8988T (cell line): ENCODE measurements at places on chromosomes 7 and 10.

DNA sequence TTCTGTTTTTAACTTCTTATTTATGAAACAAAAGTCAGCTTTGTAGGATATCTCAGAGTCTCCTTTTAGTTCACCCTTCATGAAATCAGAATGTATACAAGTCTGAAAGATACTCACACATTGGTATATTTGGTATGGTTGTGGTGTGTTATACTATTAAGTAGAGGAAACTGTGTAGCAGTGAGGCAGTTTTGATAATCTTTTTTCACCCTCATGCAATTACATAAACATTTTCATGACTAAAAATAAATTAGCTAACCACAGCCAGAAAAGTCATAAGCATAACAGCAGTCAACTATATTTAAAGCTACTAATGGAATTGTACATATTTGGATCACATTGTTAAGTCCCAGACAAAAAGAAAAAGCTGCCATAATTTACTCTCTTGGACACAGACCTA, 62.1 kb downstream of the FAM185A start:
- DNase-seq, result no peak

GRCh38 chr7:18861514-18862118, 255.8 kb downstream of the TWIST1 start:
- DNase-seq, result no peak

DNA sequence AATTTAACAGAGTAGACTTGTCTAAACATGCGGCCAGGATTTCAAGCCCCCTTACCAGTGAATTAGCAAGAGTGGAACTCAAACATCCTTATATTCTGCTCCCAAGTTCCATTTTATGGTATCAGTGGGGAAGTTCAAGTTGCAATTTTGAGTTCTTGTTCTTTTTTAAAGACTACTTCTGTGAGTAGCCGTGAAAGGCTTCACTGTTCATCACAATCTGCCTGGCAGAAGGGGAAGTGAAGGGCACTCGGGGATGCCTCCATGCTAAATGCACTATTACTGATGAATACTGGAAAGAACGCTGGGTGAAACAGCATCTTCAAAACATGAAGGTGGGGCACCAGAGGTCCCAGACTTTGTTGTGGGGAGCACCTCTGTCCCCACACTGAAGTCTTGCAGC, 22.4 kb upstream of the FGL2 start:
- DNase-seq, result no peak

DNA sequence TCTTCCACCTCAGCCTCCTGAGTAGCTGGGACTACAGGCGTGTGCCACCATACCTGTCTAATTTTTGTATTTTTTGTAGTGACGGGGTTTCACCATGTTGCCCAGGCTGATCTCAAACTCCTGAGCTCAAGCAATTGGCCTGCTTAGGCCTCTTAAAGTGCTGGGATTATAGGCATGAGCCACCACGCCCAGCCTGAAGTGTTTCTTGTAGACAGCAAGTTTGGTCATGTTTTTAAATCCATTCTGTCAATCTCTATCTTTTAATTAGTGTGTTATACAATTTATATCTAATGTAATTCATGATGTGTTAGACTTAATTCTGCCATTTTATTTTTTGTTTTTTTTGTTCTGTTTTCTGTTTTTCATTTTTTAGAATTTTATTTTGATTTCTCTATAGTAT, 17.2 kb upstream of the MXI1 start:
- DNase-seq, result no peak

DNA sequence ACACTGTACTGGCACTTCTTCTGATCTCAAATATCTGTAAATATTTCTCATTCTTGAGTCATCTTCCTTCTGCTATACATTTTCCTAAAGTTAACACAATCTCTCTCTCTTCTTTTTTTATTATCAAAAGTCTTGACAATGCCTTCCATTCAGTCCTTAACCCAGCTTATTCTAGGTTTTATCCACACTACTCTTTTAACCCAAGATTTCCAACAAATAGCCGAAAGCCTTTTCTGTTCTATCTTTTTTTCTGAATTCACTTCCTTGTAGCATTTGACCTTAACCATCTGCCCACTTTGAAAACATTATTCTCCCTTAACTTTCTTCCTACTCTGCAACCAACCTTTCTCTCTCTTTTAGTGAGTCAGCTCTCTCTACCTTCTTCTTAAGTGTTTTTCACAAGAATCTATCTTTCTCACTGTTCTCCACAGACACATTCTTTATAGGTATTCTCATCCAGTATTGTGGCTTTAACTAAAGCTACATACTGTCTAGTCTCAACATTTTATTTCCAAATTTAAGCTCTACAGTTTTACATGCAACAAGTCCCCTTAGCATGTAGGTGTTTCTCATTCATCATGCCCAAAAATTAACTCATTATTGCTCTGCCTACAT, 915.6 kb downstream of the KCNMA1 start:
- no peak for DNase-seq

DNA sequence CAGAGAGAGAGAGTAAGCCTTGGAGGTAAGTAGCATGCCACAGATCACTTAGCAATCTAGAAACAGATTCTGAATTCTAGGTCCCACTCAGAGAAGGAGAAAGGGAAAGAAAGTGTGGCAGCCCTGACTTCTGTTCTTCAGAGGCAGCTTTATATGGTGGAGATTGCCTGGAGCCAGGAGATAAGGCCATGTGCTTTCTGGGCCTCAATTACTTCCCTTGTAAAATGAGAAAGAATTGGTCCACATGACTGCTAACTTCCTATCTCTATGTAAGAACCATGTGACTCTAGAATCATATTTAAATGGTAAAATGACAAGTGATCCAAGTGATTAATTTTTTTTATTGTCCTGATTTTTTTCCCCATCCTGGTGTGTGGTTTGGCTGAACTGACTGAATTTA, 64.1 kb downstream of the HHEX start:
- no peak for DNase-seq

GRCh38 chr7:139505563-139505962, 17.9 kb upstream of the CLEC2L start:
- DNase-seq, result no peak

GRCh38 chr7:123637203-123637602, 18.5 kb upstream of the LMOD2 start:
- no peak for DNase-seq

DNA sequence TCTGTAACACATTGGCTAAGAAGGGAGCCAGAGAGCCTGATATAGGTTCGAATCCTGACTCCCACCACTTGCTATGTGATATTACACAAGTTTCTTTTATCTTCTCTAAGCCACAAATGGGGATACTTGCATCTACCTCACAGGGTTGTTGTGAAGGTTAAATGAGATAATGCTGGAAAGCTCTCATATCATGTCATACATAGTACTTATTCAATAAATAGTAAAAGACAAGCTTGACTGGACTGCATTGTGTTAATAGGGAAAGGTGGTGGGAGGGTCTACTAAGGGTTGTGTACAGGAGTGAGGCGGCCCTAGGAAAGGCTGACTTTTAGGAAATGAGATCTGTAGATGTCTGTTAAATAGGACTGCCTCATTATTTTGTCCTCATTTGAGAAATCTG, 35.8 kb upstream of the DNMBP start:
- no peak for DNase-seq

DNA sequence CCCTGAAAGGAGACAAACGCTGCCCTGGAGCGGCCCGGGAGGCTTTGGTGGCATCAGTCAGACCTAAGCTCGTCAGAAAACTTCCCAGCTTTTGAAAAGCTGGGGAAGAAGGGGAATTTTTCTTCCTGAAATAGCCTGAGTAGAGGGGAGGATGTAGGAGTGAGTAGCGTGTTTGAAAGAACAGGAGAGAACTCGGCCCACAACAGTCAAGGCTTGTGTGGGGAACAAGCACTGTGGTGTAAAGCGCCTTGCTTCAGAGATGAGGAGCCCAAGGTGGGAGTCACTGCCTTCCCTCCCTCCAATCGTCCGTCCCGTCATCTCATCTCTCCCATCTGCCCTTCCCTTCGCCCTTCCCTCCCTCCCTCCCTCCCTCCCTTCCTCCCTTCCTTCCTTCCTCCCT, 273.3 kb downstream of the CAMK1D start:
- DNase-seq, result no peak

- no peak for DNase-seq
Observed at GRCh38 chr10:27611744-27612550, 107.8 kb downstream of the RAB18 start.

DNA sequence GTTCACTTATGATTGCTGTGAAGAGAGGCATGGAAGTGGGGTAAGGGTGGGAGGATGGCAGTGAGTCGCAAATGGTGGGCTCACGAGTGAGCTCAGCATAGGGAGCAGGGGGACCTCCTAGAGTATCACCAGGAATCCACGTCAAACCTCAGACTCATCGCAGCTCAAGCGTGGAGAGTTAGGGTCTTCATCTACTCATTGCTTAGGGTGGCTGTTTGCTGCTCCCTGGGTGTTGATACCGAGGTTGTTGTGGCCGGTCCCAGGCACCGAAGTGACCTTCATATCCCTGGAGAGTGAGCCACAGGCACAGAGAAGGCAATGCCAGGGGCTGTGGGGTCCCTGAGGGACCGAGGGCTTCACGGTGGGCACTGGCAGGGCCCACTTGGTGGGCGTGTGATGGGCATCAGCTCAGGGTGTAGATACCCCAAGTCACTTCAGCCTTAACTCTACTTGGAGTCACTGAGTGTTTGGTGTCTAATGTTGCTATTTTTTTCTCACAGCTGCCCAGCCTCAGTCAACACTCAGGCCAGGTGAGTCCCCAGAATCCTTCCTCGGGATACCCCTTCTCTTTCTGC, 16.8 kb downstream of the DMBT1 start:
- DNase-seq, result no peak

GRCh38 chr7:133828906-133829305, 298.2 kb upstream of the LRGUK start:
- DNase-seq, result no peak

GRCh38 chr7:28530175-28530802, 118.0 kb downstream of the CREB5 start:
- no peak for DNase-seq

- no peak for DNase-seq
Observed at GRCh38 chr10:129877773-129878371, 86.2 kb downstream of the EBF3 start.

DNA sequence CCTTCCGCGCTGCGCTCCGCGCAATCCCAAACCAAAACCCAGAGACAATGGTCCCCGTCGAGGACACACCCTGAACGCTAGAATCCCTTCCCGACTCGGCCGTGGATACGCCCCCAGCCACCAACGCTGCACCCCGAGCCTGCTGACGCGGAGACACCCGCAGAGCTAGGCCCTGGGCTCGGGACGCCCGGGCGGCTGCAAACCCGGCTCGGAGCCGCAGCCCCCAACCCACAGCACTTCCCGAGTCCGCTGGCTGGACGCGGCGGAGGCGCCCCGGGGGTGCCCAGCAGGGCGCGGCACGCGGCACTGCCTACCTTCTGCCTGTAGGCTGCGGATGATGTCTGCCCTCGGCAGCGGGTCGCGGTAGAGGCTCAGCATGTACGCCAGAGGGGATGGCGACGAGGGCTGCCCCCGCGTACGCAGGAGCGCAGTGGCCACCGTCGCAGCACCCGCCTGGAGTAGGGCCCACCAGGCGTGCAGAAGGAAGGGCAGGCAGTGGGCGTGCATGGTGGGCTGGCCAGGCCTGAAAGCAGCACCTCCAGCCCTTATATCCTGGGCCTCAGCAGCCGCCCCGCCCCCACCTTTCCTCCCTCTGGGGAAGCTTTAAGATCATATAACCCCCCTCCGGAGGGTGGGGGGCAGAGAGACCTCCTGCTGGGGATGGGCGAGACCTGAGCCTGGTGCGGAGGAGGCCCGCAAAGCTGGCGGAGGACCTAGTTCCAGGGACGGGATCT, at the start of gene NODAL:
NODAL (minus strand) TSS at position 521 of the 734 bp plus-strand sequence; CDS start at position 507, 14 bp downstream.
- no peak for DNase-seq

DNA sequence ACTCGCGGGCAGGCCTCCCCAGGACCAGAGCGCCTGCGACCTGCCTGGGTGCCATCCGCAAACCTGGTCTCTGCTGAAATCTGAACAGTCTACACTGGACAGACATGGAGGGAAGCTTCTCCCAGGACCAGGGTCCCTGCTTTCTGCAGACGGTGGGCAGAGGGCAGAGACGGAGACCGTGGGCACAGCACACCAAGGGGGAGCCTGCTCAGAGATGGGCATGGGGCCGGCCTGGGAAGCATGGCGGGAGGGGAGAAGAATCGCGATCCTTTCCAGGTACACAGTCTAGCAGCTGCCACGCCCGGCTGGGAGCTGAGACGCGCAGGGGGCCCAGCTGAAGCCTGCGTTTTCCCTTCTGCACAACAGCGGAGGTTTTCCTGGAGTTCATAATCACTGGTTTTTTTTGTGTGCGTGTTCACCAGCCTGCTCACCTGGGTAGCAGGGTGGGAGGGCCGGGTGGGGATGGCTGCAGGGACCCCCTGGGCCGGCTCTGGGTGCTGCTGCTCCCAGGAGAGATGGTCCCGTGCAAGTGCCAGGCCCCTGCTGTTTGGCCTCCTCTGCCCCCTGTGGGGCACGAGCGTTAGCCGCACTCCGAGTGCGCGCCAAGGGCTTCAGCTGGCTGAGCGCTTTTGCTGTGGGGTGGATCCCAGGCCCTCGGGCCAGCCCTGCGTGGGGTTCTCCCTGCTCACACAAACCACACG, 448.8 kb downstream of the DNAJB6 start:
- no peak for DNase-seq

- DNase-seq, result no peak
Observed at GRCh38 chr7:47779341-47779771, 168.9 kb downstream of the PKD1L1 start.

DNA sequence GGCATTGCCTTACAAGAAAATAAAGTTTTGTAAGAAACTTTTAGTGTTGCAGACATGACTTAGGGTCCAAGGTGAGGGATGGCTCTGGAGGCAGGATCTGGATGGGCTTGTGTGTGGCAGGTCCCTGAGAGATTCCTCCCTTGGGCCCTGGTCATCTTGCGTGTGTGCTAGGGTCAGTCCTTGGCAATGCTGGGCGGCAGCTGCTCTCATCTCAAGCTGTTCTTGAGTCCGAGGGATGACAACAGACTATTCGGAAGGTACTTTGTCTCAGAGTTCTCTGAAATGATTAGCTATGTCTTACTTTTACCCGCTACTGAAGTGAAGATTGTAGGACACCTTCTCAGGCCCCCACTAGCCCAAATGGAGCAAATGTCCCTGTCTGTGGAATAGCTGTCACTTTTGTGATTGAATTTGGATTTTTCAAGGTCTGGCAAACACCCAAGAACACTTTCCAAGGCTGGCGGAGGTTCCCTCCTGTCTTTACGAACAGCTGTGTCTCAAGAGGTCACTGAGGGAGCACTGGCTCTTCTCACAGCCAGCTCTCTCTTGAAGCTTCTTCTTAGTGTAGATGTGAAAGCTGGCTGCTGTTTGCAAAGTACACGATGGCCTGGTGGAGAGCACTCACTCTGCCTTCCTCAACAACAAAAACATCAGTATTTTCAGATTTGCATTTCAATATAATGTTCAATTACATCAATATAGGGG, 253.6 kb downstream of the STK31 start:
- no peak for DNase-seq

GRCh38 chr7:148983200-148984146, 44.8 kb downstream of the PDIA4 start:
- no peak for DNase-seq
